IPS DF 19.7 (cell line): ENCODE measurements at places on chromosomes 2 and 18.
A peak's percentile ranks its signal among the peaks of the same experiment; 100 is the strongest.

DNA sequence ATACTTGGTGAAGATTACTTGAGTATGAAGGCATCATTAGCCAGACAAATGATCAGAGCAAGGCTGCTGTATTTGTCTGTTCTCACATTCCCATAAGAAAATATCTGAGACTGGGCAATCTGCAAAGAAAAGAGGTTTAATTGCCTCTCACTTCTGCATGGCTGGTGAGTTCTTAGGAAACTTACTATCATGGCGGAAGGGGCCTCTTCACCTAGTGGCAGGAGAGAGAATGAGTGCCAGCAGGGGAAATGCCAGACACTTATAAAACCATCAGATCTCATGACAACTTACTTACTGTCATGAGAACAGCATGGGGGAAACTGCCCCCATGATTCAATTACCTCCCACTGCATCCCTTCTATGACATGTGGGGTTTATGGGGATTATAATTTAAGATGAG lies 452.3 kb downstream of the GALR1 start:
- no peak for DNase-seq

- no peak for DNase-seq
These were observed 475 bp downstream of the B3GNT2 start for GRCh38 chr2:62196278-62196901.

GRCh38 chr18:39732918-39733317 lies 2167.3 kb upstream of the CELF4 start:
- DNase-seq: no peak

GRCh38 chr2:206920951-206921350 lies 18.4 kb upstream of the CPO start:
- no peak for DNase-seq

DNA sequence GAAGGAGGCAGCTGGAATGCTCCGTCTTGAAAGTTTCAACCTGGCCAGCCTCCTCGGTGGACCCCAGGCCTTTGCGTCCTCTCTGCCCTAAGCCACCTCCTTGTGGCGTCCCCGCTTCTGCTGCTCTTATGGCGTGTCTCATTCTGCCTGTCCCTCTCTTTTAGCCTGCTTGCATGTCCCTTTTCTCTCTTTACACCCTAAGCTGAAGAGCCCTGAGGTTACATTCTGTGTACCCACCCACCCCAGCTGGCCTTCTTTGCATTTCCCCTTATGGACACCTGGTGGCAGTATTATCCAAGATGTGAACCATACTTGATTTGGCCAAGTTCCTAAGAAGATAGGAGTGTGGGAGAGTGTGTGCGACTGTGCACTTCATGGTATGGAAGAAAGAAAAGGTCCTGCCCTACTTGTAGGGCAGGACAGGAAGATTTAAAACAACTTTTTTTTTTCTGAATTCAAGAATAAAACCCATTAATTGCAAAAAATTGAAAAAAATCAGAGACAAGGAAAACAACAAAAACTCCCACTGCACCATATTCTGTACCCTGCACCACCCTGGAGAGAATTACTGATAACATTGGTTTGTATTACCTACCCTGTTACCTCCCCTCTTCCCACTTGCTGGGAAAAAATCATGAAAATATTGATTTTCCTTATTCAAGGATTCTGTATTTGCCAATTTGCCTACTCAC lies 77.4 kb downstream of the DYSF start:
- peak; percentile 33 for DNase-seq

- DNase-seq: no peak
These were observed 18.3 kb upstream of the TAF4B start for GRCh38 chr18:26207937-26208336.

GRCh38 chr2:64221935-64222334 lies 77.7 kb upstream of the PELI1 start:
- DNase-seq: no peak

- DNase-seq: no peak
These were observed 236.8 kb downstream of the ZBTB7C start for GRCh38 chr18:48172226-48173006.

DNA sequence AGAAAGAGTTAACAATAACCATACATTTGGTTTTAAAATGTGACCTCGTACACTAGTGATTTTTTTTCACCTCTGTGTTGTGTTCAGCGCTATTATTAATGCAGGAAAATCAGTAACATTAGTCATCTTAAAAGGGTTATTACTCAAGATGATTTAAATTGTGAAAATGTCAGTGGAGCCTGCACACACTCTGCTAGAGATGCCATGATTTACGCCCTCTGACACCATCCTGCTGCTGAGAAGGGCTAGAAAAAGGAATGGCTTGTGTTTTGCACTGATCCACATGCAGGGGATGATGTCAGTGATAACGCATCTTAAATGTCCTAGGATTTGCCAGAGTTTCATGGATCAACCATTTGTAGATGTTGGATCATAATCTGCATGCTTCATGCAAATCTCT lies 121.3 kb upstream of the BOD1L2 start:
- DNase-seq: no peak

- no peak for DNase-seq
These were observed 112.3 kb downstream of the TNS1 start for GRCh38 chr2:217890445-217890844.

GRCh38 chr2:217707131-217707611 lies 295.6 kb downstream of the TNS1 start:
- DNase-seq: no peak

DNA sequence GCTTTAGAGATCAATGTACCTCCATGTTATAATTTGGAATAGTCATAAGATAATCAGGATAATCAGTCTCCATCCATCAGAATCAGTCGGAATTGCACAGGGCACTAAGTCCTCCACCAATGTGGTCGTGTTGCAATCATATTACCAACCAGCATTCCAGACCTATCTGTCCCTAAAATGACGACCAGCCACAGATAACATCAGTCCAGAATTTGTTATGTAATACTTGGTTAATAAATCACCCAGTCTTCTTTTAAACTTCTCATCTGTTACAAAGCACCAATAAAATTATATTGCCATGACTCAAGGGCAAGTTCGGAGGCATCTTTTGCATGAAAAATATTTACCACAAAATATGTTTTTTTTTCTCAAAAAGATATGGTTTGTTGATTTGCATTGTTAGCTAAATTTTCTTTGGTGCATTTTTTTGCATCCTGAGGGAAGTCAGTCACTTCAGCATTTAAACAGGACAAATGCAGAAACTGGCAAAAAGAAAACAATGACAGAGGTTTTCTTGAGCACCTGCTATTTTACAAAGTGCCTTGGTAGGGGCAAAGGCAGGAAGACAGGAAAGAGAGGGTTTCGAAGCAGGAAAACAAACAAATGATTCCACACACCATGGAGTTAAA lies 29.3 kb downstream of the PIEZO2 start:
- no peak for DNase-seq

GRCh38 chr18:22132763-22133162 lies 36.6 kb upstream of the GATA6 start:
- no peak for DNase-seq

DNA sequence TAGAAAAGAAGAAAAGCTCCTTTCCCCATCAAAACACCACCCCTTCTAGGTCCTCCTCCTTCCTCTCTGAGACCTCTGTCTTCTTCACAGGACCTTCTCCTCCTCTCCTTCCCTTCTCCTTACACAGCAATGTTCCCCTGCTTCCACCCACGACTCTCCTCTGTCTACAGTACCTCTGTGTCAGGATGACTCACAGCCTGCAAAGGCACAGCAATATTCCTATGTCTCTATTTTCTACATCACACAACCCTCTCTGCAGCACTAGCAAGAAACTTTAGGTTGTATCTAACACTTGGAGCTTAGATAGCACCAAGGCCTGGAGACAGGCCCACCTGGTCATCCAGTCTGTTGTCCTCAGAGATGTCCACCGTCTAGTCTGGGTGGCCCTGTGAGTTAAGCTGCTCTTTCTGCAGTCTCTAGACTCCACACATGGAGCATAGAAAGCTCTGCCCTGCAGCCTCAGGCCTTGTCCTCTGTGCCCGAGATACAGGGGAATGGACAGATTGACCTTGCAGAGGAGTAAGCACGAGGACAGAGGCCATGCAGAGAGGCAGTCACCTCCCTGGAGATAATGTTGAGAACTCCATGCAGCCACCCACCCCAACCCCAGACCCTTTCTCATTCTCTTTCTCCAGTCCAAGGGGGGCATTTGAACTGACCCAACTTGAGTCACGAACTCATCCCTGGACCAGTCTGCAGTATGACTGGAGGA lies 212.0 kb downstream of the TNS1 start:
- DNase-seq: no peak

DNA sequence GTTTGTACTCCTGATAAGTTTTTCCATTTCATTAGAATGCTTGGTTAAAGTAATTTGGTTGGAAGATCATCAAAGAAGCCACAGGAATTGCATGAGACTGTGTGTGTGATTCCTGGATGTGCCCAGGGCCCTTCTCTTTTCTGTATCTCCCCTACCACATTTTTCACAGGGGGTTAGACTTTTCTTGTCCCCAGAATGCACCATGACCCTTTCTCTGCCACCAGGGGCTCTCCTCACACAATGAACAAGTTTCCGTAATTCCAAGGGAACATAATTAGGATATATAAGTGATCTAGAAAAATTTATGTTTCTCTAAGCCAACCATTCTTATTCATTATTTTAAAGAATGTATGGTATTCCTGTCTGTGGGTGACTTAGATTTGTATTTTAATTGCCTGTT lies 291.8 kb downstream of the NEDD4L start:
- DNase-seq: no peak

DNA sequence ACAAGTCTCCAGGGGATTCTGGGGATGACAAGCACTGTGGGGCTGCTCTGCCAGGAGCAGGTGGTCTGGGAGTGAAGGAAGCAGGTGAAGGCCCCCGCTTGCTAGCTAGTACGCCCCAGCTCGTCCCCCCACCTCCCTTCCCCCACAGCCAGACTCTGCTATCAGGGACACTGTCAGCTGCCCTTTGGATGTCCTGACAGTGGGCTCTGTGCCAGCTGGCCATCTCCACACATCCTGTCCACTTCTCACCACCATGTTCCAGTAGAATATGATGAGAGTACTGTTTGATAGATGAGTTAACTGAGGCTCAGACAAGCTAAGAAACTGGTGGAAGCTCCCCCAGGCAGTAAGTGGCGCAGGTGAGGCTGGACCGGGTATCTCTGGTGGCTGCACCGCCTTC lies 276.2 kb downstream of the CELF4 start:
- DNase-seq: no peak

DNA sequence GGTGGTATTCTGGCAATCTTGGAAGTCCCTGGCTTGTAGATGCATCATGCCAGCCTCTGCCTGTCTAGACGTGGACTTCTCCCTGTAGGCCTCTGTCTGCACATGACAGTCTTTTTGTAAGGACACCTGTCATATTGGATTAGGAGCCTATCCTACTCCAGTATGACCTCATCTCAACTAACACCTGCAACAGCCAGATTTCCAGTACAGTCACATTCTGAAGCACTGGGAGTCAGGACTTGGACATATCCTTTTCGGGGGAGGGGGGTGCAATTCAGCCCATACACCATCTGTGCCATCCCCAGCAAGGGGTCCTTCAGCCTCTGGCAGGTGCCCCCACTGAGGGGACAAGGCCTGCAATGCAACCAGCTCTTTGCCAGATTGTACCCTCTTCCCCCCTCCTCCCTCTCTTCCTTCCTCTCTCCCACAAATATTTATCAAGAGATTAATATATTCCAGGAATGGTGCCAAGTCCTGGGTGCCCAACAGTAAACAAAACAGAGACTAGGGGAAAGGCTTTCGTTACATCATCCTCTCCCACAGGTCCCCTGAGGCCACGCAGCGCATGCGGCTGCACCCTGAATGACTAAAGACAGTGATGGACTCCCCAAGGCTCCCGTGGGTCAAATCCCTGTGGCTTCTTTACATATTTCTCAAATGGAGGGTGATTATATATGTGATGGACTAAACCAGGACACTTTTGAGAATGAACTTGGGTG lies 20.5 kb upstream of the MYCN start:
- DNase-seq: no peak

GRCh38 chr2:202157211-202157990 lies 81.0 kb downstream of the SUMO1 start:
- DNase-seq: no peak

GRCh38 chr2:130743278-130743677 lies 12.1 kb upstream of the AMER3 start:
- no peak for DNase-seq

- no peak for DNase-seq
These were observed 65.3 kb downstream of the REEP1 start for GRCh38 chr2:86272111-86272510.

DNA sequence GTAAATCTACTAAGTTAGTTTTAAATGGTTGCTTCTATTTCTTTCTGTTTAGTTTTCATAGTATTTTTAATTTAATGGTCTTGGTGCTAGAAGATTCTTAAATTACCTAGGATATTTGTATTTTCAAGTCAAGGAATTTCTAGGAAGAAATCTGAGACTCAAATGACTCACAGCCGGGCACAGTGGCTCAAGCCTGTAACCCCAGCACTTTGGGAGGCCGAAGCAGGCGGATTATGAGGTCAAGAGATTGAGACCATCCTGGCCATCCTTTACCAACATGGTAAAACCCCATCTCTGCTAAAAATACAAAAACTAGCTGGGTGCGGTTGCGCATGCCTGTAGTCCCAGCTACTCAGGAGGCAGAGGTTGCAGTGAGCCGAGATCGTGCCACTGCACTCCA lies 95.5 kb downstream of the C2orf74 start:
- no peak for DNase-seq

GRCh38 chr2:127451981-127452380 lies 33.8 kb downstream of the PROC start:
- no peak for DNase-seq

- no peak for DNase-seq
These were observed 93.9 kb upstream of the LTBP1 start for GRCh38 chr2:32852856-32853255.

- no peak for DNase-seq
These were observed 130.8 kb downstream of the SMAD7 start for GRCh38 chr18:48819781-48820482.

- no peak for DNase-seq
These were observed 6.9 kb upstream of the EHBP1 start for GRCh38 chr2:62698653-62699052.

DNA sequence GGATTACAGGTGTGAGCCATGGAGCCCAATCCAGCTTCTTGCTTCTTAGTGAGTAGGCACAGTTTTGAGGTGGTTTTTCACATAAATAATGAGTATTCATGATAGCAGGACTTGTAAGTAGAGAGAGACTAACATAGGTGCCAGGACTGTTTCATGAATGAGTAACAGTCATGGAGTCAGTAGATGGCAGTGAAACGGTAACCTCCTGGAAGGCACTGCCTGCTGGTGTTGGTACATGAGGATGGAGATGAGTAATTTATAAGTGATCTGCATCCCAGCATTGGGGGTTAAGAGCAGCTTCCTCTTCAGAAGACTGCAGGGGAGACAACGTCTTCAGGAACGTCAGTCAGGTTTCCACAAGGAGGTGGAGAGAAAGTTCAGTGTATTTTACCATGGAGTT lies 143.8 kb downstream of the HAUS1 start:
- no peak for DNase-seq

GRCh38 chr18:80171054-80171872 lies 62.2 kb downstream of the ADNP2 start:
- no peak for DNase-seq
